ENCODE measurements at places on chromosomes 11 and 22.

DNA sequence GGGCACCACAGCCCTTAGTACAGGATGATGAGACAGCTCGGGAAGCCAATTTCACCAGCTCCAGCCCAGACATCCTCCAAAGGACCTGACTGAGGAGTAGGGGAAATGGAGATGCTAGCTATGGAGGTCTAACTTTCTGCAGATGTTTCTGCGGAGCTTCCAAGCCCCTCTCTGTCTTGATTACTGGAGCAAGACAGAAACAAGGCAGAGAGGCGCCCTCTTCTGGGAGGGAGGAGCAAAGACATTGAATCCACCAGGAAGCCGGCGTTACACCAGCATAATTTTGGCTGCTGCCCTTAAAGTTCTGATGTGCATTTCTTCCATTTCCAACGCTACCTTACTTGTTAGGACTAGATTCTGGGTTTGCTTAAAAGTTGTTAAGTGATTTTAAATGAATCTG lies 107.3 kb upstream of the HSD17B12 start:
- no peak for DNase-seq

GRCh38 chr11:6438979-6439571 lies 1.7 kb downstream of the HPX start:
- no peak for DNase-seq

DNA sequence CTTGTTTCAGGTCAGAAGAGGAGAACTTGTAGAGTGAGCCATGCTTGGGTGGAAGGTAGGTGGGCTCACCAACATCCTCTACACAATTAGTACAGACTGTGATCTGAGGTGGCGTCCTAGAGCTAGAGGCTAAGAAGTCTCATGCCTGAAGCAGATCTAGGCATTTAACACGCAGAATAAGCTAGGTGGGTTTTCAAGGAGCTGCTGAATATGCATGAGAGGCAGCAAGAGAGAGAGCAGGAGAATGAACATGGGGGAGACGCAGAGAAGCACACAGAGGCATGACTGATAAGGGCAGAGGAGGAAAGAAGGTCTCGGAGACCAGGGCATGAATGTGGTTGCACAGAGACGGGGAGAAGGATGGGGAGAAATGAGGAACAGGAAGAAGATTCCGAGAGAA lies 36.8 kb upstream of the JAM3 start:
- no peak for DNase-seq

- no peak for DNase-seq
Measured at GRCh38 chr11:134463716-134464115, 51.7 kb upstream of the B3GAT1 start.

DNA sequence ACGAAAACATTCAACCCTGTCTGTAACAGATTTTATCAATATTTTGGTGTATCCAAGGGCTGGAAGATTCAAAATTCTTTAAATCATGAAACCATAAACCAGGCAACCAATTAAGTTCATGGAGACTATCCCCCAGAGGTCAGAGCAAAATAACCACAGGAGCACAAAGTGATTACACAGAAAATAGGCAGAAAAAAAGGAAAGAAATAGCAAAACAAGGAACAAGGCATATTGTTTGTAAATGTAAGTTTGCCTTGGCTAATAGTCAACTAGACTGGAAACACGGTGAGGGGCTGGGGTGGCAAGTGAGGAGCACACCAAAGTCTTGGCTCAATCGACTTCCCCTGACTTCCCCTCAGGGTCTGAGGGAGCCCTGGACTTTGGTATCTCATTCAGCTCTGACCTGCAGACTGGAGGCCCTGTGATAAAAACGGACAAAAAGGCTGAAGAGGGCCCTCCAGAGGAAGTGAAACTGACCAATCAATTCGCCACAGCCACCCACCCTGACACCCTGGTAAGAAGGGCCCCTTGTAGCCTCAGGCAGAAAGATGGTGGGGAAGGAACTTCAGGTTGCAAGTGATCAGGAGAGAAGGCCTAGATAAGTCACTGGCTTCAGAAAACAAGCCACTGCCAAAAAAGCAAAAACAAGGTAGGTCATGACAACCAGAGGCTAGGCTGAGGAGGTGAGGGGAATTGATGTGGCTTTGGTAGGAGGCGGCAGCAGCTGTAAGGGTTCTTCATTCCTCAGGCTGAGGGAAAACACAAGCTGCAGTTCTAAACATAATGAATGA lies 1.8 kb downstream of the SIK3 start:
- DNase-seq, result no peak

GRCh38 chr11:22671751-22672150 lies 5.3 kb downstream of the GAS2 start:
- DNase-seq, result no peak

DNA sequence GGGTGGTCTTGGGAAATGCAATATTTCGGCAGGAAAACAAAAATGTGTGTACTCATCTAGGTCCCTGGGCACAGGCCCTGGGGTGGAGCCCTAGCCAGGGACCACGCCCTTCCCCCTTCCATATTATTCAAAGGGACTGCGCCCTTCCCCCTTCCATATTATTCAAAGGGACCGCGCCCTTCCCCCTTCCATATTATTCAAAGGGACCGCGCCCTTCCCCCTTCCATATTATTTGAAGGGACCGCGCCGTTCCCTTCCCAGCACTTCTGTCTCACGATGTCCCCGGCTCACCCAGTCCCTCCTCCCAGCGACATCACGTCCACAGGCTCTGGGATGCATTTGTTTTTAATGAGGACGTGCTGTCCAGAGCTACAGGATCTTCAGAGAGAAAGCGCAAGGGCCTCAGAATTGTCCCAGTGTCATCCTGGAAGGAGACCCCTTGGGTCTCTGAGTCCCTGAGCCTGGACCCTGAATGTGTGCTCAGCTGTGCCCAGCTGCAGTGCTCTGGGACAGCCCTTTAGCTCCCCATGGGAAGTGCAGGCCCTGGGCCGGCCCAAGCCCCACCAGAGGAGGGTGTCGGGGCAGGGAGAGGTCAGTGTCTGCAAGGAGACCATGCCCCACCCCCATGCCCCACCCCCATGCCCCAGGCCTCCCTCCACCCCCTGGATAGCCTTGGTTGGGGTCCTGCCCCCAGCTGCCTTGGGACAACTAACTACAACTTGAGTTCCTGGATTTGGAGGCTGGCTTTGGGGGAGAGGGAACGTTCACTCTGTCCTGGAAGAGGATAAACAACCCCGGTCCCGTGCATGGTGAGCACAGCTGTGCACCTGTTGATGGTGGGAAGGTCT lies 810.0 kb downstream of the BRD1 start:
- no peak for DNase-seq

DNA sequence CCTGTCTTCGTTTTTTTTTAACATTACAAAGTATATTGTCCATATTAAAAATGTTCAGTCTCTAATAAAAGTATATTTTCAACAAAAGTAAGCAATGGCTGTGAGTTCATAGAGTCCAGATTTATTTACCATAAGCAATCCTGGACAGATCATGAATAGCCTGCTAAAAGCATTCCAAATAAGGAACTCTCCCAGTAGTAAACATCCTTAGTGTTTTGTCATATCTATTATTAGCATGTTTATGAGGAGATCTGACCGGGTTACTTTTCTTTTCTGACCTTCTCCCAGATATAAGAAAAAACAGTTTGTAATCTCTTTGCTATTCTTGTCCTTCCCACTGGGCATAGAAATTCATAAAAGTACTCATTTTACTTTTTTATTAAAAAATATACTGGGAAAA lies 403.9 kb upstream of the ANO3 start:
- DNase-seq, result no peak

- DNase-seq, result no peak
Measured at GRCh38 chr11:83801799-83802198, 515.6 kb upstream of the CCDC90B start.

GRCh38 chr11:29093416-29094120 lies 923.3 kb downstream of the KCNA4 start:
- DNase-seq, result no peak

GRCh38 chr11:126518972-126519690 lies 163.6 kb downstream of the ST3GAL4 start:
- no peak for DNase-seq

DNA sequence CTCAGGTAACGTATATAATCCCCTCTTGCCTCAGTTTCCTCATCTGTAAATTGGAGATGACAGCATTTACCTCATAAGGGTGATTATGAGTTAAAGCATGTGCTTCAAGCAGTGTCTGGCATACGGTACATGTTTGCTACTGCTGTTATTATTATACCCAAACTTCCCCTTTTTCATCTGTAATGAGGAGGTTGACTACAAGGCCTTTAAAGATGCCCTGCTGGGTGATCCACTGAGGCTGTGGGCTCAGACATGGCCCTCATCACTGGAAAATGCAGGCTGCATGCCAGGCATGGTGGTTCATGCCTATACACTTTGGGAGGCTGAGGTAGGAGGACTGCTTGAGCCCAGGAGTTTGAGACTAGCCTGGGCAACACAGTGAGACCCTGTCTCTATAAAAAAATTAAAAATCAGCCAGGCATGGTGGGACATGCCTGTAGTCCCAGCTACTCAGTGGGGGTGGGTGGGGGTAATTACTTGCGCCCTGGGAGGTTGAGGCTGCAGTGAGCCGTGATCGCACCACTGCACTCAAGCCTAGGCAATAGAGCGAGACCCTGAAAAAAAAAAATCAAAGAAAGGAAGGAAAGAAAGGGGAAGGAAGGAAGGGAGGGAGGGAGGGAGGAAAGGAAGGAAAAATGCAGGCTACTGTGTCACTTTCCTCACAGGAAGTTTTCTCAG lies 4.3 kb downstream of the PIK3IP1 start:
- DNase-seq, result no peak

DNA sequence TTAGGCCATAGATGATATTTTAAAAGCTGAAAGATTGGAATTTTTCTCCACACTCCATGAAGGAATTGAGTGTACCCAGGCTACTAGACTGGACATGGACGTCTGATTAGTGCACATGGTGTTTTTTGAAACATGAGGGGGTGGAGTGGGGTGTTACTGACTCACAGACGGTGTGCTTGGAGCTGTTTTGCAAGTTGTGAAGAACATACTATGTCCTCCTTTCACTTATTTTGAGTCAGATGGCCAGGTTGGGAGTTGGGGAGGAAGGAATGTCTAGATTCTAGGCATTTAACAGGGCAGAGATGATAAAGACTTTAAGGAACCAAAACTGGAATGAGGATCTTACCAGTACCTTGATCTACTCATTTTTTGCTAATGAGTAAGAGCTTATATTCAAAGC lies 158.1 kb upstream of the MTNR1B start:
- no peak for DNase-seq

DNA sequence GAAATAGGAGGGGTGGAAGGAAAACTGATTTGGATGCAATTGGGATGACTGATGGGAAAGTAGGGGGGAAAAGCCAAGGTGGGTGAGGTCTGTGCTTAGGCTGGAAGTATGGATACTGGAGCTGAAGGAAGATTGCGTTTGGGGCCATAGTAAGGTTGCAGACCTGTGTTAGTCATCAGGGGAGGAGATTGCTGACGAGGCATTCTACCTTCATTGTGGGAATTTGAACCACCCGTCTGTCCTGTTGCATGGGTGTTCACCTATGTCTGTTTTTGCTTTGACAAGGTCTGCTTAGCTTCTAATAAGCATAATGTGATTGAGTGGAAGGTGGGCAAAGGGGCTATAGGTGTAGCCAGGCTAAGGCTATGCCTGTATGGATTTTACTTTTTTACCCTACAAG lies 323.8 kb downstream of the BLID start:
- no peak for DNase-seq

DNA sequence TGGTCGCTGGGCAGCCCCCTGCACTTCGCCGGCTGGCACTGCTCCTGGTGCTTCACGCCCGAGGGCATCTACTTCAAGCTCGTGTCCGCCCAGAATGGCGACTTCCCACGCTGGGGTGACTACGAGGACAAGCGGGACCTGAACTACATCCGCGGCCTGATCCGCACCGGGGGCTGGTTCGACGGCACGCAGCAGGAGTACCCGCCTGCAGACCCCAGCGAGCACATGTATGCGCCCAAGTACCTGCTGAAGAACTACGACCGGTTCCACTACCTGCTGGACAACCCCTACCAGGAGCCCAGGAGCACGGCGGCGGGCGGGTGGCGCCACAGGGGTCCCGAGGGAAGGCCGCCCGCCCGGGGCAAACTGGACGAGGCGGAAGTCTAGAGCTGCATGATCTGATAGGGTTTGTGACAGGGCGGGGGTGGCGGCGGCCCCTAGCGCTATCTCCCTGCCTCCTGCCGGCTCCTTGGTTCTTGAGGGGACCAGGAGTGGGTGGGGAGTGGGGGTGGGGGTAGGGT lies 13.5 kb upstream of the MIEF1 start:
- DNase-seq, result no peak

DNA sequence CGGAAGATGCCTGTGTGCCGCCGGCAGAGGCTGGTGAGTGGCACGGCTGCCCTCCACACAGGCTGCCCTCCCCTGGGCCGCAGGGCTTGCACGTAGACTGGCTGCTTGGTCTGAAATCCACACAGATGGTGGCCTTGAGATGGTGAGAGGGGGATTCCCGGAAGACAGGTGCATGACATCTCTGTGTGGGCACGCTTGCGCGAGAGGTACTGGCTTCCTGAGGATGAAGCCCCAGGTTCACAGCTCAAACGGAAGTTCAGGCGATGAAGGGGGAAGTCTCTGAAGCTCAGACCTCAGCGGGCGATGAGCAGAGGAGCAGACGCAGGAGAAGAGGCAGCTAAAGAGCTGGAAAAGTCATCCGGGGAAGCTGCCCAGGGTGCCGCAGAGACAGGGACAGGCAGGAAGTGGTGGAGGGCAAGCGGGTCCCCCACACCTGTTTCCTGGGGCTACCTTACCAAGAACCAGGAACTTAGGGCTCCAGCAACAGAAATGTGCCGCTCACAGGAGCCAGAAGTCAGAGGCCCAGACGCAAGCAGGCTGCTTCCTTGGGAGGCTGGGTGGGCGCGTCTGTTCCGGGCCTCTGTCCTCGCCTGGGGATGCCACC lies 7.2 kb downstream of the CRELD2 start:
- no peak for DNase-seq

GRCh38 chr22:35394011-35394312 lies 6.0 kb upstream of the MCM5 start:
- no peak for DNase-seq

DNA sequence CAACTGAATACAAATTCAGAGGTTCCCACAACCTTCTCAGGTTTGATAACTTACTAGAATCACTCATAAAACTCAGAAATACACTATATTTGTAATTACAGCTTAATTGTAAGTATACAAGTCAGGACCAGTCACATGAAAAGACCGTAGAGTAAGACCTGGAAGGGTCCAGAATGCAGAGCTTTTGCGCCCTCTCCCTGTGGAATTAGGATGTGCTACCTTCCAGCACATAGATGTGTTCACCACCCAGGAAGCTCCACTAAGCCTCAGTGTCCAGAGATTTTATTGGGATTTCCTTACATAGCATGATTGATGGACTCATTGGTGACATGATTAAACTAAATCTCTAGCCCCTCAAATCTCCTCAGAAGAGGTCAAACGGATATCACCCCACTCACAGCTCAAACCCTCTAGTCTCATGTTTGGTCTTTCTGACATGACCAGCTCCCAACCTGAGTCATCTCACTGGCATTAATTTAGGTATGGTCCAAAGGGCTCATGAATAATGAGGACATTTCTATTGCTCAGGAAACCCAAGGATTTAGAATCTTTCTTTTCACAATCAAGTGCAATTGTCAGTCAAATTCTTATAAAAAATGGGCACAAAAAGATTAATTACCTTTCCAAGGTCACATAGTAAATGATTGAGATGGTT lies 77.2 kb upstream of the UBASH3B start:
- no peak for DNase-seq

- no peak for DNase-seq
Measured at GRCh38 chr11:14577835-14578529, 57.8 kb upstream of the PSMA1 start.
